ENCODE measurements at places on chromosomes 6 and 20.

DNA sequence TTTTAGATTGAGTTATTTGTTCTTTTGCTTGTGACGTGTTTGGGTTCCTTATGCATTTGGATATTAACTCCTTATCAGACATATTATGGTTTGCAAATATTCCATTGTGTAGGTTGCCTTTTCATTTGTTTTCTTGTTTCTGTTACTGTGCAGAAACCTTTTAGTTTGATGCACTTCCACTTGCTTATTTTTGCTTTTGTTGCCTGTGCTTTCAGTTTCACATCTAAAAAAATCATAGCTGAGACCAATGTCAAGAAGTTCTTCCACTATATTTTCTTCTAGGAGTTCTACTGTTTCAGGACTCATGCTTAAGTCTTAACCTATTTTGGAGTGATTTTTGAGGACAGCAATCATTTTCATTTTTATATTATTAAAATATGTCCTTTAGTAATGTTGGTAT is 113.5 kb downstream of the EPM2A start:
- DNase-seq = no peak

DNA sequence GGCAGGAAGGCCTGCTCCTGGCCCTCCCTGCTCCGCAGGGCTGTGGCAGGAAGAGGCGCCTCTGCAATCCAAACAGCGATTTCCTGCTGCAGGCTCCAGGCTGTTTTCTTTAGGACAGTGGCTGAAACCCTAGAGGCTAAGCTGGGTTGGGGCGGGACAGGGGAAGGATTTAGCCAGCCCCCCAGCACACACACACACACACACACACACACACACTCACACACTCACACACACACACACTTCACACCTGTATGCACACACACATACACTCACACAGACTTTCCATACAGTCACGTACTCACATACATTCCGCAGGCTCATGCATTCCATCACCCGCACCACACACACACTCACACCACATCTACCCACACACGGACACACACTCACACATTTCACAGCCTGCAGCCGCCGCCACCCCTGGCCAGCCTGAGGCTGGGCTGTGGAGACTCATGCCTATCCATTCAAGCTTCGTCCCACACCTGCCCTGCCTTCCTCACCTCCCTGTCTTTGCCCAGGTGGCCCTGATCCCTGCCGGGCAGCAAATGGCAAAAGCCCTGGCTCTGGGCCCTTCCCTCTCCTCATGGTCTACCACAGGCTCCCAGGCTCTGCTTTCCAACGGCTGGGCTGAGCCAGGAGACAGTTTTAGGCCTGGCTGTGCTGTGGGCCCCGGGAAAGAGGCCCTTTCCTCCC is 17.9 kb downstream of the MDFI start:
- no peak for DNase-seq

DNA sequence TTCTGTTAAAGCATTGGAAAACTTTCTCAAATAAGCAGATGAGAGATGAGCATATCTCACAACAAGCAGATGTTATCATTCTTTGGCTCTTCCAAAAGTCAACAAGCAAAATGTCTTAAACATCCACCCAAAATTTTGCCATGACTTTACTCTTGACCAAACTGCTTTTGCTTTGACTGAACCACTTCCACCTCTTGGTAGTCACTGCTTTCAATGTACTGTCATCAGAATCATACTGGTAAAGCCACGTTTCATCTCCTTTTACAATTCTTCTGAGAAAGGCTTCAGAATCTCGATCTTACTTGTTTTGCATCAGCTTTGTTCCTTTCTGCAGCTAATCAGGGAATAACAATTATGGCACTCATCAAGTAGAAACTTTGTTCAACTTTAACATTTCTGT is 498.5 kb upstream of the GJE1 start:
- no peak for DNase-seq

GRCh38 chr6:137697267-137697938 is 169.7 kb upstream of the TNFAIP3 start:
- DNase-seq = no peak

DNA sequence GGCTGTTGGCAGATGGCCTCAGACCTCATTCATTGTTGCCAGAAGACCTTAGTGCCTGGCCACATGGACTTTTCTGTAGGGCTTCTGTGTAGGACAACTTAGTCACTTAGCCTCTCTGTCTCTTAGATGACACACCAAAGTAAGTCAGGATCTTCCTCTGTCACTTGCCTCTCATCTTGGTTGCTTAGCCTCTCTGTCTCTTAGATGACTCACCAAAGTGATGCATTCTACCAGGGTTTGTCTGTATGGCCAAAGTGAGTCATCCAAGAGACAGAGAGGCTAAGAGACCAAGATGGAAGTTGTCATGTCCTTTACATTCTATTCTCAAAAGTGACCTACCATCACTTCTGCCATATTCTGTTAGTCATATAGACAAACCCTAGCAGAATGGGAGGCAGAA is 255.9 kb upstream of the DEFB112 start:
- no peak for DNase-seq

DNA sequence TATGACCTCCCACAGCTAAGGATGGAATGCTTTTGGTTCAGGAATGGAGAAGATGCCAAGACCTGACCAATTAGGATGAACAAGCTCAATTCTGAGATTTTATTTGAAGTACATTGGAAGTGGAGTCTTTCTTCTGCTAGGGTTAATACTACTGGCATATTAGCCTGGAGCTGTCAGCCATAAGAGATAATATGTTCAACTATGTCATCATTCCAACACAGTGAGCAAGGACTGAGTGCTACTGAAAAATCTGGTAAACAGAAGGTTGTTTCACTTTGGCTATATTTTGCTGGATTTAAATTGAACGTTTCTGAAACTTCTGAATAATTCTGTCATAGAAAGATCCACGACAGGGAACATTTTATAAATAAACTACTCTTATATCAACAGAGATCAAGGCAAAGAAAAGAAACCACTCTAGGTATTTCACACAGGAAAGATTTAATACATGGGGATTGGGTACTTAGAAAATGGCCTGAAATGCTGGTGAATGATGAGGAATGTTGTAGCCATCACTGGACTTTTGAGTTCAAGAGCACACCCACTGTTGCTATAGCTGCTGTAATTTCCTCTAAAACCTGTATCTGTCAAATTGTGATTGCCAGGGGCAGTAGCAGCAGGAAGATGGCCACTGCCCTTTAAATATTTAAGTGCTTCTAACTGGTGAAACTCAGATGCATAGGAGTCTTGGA is 200.5 kb downstream of the PLCB4 start:
- no peak for DNase-seq

GRCh38 chr6:127520066-127520465 is 931 bp upstream of the MTCL3 start:
- DNase-seq = no peak

DNA sequence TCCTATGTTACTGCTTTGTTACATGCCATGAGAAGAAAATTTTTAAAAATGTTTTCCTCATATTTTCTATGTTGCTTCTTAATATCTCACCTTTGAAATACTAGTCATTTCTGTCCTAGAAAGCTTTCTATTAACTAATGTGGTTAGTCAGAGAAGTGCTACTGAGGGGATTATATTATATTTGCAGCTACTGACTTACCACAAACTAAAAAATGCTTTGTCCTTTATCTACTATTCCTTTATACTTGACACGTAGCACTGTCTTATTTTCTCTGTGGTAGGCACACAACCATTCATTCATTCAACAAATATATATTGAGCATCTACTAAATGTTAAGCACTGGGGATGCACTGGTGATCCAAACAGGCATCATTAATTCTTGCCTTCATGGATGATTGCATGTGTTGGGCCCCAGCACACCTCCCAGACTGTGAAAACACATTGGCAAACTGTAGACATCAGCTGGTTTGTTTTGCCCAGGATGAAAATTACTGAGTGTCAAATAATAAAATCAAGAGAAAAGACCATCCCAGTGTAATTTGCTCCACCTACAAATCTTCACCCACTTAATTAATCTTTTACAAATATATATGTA is 10.7 kb upstream of the MLIP start:
- no peak for DNase-seq

GRCh38 chr20:10578607-10579006 is 95.2 kb downstream of the JAG1 start:
- DNase-seq = no peak

- peak; percentile 56 for DNase-seq
Observed at GRCh38 chr6:8006208-8006607, 58.0 kb downstream of the BLOC1S5 start.

- no peak for DNase-seq
Observed at GRCh38 chr6:21845018-21845417, 251.5 kb downstream of the SOX4 start.

DNA sequence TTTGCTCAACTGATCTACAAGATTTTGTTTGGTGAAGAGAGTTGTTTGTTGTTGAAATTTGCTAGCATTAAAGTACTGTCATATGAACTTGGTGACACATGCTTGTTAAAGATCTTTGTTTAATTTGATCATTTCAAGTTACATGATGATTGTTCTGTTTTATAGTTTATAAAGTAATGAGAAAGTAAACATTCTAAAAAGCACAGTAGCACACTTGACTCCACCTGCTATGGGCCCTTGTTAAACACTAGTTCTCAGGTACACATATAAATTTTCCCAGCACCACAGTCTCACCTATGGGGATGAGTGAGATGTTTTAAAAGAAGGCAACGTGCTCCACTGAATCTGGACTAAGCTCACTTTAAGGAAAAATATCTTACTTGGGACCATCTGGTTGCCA is 14.1 kb downstream of the MCHR2 start:
- DNase-seq = no peak

GRCh38 chr6:170006071-170006899 is 254.9 kb downstream of the ERMARD start:
- no peak for DNase-seq

GRCh38 chr6:128641703-128642102 is 121.3 kb upstream of the PTPRK start:
- DNase-seq = no peak

- DNase-seq = peak; percentile 40
Observed at GRCh38 chr6:157459327-157459726, 78.3 kb downstream of the ZDHHC14 start.

DNA sequence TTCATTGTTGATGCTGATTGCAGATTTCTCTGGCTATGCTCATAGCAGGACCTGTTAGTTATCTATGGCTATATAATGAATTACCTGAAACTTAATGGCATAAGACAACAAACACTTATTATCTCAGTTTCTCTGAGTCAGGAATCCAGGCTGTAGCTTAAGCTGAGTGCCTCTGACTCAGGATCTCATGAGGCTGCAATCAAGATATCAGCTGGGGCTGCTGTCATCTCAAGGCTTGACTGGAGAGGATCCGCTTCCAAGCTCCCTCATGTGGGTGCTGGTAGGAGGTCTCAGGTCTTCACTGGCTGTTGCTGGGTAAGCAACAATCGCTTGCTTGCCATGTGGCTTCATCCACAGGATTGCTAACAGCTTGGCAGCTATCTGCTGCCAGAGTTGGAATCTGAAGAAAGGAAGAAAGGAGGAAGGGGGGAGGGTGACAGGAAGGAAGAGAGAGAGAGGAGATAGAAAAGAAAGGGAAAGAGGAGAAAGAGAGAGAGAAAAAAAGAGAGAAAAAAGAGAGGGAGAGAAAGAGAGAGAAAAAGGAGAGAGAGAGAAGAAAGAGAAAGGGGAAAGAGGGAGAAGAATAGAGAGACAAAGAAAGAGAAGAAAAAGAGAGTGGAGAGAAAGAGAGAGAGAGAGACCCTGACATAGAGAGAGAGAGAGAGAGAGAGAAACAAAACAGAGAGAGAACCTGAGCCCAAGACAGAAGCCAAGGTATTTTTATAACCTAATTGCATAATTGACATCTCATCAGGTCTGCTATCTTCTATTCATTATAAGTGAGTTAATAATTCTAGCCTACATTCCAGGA is 579.0 kb upstream of the BTBD3 start:
- DNase-seq = no peak

GRCh38 chr6:25010902-25011625 is 75.3 kb upstream of the RIPOR2 start:
- no peak for DNase-seq

GRCh38 chr6:136720045-136720770 is 72.1 kb downstream of the MAP3K5 start:
- DNase-seq = no peak

DNA sequence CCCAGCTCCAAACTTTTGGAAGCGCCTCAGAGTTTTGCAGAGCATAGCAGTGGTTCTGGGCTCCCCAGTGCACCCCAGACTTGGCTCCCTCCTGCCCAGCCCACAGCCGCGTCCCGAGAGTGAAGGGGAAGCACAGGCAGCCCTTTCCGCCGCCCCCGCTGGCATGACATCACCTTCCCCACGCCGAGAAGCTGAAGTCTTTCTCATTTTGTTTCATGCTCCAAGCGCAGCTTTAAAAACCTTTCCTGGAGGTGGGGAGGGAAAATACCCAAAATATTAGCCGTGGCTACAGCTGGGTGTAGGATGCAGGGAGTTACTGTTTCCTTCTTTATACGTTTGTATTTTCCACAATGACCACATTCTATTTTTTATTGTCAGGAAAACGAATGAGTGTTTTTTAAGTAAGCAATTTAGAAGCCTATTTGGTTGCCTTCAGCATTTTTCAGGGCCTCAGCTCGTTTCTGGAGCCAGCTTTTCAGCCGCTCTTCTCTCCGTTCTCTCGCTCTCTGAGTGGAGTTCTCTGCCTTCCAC is 72.9 kb downstream of the SNX5 start:
- no peak for DNase-seq

- no peak for DNase-seq
Observed at GRCh38 chr6:24053057-24053456, 73.0 kb upstream of the NRSN1 start.

DNA sequence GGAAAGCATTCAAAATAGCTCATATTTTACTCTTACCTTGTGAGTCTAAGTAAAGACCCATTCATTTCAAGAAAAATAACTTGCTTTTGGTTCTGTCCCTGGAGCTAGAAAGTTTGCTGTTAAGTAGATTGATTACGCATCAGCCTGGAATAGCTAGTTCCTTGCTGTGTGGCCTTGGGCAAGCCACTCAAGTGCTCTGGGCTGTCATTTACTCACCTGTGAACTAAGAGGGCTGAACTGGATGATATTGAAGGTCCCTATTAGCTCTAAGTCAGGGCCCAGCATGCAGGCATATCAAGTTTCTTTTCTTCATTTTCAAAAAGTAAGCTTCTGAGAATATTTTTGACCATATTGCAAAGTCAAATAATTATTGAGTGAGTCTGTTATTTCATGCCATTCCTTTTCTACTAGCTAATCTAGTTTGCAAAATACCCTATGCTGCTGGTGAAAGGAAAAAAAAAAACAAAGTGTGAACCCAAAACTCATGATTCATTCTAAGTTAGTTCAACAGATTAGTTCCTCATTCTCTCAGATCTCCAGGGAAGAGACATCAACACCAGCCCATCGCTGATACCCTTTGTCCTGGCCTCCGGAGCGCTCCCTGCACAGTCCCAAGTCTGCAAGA is 106.5 kb upstream of the GMDS start:
- DNase-seq = no peak

DNA sequence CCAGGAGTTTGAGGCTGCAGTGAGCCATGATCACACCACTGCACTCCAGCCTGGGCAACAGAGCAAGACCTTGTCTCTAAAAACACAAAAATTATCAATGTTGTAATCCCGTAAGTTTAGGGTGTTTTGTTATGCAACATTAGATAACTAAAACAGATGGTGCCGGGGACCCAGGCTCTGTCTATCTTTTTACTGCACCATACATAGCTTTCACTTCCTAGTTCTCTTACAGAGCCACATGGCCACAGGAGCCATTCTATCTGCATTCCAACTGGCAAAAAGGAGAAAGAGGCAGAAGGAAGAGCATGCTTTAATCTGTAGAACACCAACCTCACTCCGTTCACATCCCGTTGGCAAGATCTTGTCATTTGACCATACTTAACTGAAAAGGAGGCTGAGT is 5.4 kb upstream of the TCF15 start:
- DNase-seq = no peak

All from hematopoietic multipotent progenitor cell treated with erythropoietin and hydrocortisone succinate and interleukin-3 and kit ligand, for 15 days (in vitro differentiated cells).